ENCODE measurements at places on chromosomes 11 and 22. TPM values are rescaled to one million over a fixed set of nuclear protein-coding genes. Genes with fewer than 3 reads are reported as not detected.

- H3K4me1 ChIP-seq = peaks cover 11% of the 10 kb centered on the region
- no peak for DNase-seq
- H3K27ac ChIP-seq = no peak overlapping the region
- no peak overlapping the region for H3K4me3 ChIP-seq
- no peaks in the 10 kb centered on the region for H3K27me3 ChIP-seq
- H3K36me3 ChIP-seq = no peaks in the 10 kb centered on the region
These were observed 50.3 kb upstream of the TCF20 start for GRCh38 chr22:42320443-42321416.

DNA sequence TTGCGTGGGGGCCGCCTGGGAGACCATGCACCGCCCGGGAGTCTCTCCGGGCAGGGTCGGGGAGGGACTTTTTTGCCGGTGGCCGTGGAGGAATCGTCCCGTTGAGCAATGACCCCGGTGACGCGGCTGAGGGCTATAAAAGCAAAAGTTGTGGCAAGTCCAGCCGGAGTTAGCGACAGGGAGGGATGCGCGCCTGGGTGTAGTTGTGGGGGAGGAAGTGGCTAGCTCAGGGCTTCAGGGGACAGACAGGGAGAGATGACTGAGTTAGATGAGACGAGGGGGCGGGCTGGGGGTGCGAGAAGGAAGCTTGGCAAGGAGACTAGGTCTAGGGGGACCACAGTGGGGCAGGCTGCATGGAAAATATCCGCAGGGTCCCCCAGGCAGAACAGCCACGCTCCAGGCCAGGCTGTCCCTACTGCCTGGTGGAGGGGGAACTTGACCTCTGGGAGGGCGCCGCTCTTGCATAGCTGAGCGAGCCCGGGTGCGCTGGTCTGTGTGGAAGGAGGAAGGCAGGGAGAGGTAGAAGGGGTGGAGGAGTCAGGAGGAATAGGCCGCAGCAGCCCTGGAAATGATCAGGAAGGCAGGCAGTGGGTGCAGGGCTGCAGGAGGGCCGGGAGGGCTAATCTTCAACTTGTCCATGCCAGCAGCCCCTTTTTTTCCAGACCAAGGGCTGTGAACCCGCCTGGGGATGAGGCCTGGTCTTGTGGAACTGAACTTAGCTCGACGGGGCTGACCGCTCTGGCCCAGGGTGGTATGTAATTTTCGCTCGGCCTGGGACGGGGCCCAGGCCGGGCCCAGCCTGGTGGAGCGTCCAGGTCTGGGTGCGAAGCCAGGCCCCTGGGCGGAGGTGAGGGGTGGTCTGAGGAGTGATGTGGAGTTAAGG, at the start of gene NEAT1:
NEAT1 (plus strand) TSS at position 166 of the 883 bp plus-strand sequence.
- H3K27me3 ChIP-seq = no peaks in the 10 kb centered on the region
- H3K27ac ChIP-seq = peak within 1 kb of the TSS; percentile 100
- H3K4me3 ChIP-seq = peak within 1 kb of the TSS; percentile 80
- peaks cover 48% of the 10 kb centered on the region for H3K36me3 ChIP-seq

- peaks cover 39% of the 10 kb centered on the region for H3K36me3 ChIP-seq
- no peak overlapping the region for H3K27ac ChIP-seq
- DNase-seq = no peak
- no peaks in the 10 kb centered on the region for H3K27me3 ChIP-seq
These were observed 12.5 kb downstream of the RBM7 start for GRCh38 chr11:114412946-114413345.

The ZBED5 gene
- 41.6 TPM for total RNA-seq

The C22orf15 gene
- not detected for total RNA-seq

The AMOTL1 gene
- 61.1 TPM for total RNA-seq

The MAPK8IP2 gene
- 0.33 TPM for total RNA-seq
